Naive thymus-derived CD8-positive, alpha-beta T cell (primary cell): ENCODE measurements at places on chromosomes 2 and 18. TPM values are rescaled to one million over a fixed set of nuclear protein-coding genes. Genes with fewer than 3 reads are reported as not detected.

DNA sequence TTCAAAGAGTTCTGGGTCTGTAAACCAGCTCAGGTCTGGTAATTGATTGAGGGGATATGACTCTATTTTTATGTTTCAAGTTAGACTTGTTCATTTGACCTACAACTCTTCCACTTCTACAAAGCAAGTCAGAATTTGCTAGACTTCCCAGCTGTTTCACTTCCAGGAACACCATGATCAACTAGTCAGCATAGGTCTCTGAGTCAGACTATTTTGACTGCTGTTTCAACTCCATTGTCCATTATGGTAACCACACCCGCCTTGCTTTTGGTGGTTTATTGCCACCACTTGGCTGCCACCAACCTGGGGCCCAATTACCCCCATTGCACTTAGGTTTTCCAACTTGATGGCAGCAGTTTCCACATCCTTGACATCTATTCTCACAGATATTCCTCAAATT, 116.6 kb downstream of the LAMA3 start:
- DNase-seq: no peak

GRCh38 chr2:195121341-195121740, 535.7 kb upstream of the SLC39A10 start:
- DNase-seq: no peak

GPR155 gene
- polyA plus RNA-seq: 19.5 TPM

FSHR gene
- not detected for polyA plus RNA-seq

DNA sequence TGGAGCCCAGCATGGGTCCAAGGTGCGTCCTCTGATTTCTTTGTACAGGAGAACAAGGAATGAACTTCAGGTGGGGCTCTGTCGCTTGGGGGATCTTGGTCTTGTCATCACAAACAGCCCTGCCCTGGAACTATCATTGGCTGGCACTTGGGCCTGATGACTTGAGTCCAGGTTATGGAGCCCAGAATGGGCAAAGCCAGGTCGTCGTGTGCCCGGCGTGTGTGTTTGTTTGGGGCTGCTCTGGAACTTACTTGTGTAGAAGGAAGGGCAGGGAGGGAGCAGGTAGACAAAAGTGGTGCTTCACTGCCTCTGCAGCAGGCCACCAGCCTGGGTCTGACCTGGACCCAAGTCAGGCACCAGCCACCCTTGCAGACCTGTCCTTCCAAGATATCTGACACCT, 306.3 kb upstream of the HS6ST1 start:
- DNase-seq: no peak

CRYGD gene
- not detected for polyA plus RNA-seq
